ENCODE measurements at places on chromosomes 2 and 18. TPM values are rescaled to one million over a fixed set of nuclear protein-coding genes. Genes with fewer than 3 reads are reported as not detected.

- no peak for DNase-seq
Observed at GRCh38 chr2:241571821-241572620, 13.5 kb downstream of the BOK start.

- DNase-seq = no peak
Observed at GRCh38 chr2:39998617-39999016, 219.6 kb upstream of the THUMPD2 start.

GRCh38 chr2:240627736-240628506 lies 2.6 kb downstream of the GPR35 start:
- DNase-seq = no peak

GRCh38 chr2:49371128-49371701 lies 216.9 kb upstream of the FSHR start:
- DNase-seq = no peak

DNA sequence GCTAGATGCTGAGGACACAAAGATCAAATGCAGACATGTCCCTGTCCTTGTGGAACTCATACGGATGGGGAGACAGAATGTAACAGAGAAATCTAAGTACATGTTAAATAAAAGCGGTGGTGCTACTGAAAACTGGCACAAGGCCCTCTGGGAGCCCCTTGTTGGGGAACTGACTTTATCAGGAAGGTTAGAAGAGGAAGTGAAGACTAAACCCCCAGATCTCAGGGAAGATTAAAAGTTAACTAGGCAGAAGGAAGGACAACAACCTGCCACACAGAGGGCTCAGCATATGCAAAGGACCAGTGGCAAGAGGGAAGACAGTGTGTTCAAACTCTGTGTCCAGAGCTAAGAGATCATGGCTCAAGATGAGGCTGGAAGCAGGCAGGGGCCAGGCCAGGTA lies 4.8 kb downstream of the CACNB4 start:
- DNase-seq = no peak

DNA sequence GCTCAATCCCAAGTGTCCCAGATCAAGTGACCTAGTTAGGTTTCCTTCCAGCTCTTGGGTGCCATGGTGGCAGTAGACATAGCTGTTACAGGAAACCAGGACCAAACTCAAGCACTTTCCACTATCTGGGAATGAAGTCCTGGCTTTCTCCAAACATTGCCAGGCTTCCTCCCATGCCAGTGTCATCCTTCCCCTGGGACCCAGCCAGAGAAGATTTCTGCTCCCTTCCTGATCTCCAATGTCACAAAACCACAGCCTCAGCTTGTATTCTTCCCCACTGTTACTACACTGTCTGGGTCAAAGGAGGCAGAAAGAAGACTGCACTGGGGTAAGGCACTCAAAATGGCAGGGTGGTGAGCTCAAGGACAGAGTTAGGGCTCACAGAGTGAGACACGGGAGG lies 347.1 kb downstream of the TNS1 start:
- DNase-seq = no peak

DNA sequence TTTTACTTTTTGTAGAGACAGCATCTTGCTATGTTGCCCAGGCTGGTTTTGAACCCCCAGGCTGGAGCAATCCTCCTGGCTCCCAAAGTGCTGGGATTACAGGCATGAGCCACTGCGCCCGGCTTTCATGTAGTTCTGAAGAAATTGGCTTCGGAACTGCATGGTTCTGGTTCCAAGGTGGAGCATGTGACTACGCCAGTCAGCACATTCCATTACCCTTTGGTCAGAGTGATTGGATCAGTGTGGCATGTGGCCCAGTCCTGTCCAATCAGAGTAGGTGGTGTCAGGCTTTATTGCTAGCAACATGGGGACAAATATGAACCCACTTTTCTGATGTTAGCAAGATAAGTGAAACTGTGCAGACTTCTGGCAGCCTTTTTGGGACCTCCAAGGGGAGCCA lies 16.3 kb upstream of the ATOH8 start:
- no peak for DNase-seq

DNA sequence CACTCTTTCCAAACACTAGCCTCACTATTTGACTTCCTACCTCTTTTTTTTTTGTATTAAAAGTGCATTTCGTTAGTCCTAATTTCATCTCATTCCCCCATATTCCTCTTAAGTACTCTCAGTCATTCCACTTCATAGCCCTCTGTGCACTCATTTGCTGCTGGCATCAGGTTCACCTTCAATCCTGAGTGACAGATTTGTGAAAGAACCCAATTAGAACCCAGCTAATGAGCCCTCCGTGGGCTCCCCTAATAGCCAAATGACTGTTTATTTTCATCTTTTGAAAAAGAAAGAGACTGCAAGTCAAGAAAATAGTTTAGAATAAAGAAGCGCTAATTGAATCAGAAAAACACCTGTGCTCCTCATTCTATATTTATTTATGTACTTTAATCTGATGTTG lies 512.1 kb upstream of the LRATD1 start:
- DNase-seq = no peak

GRCh38 chr2:42117923-42118753 lies 51.0 kb upstream of the EML4 start:
- no peak for DNase-seq

DNA sequence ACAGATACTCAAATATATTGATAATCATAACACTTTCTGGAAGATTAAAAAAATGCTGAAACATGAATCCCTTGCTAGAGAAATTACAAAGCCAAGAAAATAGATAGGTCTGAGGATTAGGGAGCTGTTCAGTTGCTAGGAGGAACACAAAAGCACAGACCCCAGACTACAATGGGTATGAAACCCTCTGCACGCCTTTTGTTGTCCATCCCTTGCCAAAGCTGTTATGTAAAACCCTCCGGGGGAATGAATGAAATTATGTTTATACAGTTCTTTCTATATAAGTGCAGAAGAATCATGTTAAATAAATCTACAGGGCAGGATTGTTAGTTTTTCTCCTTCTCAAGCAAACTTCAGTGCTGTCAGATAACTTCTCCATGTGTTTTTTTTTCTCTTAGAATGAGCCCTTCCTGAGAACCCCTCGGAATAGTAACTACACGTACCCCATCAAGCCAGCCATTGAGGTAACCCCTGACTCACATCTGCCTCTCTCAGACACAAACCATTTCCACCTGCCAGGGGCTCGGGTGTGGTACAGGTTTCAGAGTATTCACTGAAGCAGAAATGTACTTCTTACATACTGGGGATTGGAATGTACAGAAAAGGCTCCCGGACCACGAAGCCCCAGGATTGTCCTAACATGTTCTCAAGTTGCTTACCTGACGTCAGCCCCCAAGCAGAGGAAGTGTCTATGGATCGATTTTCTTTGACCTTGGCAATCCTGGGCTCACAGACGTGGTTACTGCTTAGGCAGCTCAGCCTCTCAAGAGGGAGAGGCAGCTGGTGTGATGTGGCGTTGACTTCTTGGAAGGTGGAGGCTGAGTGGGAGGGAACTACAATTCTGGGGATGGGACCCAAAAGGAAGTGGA lies 118.0 kb downstream of the PLB1 start:
- no peak for DNase-seq

DNA sequence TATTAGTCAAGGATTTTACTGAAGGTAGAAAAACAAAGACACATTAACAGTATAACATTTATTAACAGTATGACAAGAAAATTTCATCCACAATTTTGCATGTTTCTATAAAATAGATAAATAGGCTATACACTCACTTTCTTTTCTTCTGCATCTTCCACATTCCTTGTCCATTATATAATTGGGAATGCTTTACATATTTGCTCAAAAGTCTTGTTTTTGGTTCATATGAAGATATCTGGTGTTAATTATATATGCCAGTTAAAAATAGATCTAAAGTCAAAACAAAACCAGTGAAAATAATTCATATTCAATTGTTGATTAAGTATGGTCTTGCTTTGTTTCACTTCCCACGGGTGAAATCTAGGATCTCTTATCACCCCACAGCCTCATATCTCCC lies 53.4 kb downstream of the SERPINB7 start:
- no peak for DNase-seq

DNA sequence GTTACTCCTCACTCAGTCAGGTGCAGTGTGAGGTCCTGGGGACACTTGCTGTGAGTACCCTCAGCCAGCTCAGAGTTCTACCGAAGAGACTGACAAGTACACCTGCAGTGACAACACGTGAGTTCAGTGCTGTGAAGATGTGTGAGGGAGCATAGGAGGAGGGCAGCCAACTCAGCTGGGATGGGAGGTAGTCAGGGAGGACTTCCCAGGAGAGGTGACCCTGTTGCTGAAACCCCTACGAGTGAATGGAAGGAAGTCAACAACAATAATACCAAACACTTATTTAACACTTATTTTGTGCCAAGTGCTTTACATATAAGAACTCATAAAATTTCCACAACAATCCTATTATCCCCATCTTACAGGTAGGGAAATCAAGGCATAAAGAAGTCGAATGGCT lies 10.2 kb downstream of the TMEM177 start:
- no peak for DNase-seq

DNA sequence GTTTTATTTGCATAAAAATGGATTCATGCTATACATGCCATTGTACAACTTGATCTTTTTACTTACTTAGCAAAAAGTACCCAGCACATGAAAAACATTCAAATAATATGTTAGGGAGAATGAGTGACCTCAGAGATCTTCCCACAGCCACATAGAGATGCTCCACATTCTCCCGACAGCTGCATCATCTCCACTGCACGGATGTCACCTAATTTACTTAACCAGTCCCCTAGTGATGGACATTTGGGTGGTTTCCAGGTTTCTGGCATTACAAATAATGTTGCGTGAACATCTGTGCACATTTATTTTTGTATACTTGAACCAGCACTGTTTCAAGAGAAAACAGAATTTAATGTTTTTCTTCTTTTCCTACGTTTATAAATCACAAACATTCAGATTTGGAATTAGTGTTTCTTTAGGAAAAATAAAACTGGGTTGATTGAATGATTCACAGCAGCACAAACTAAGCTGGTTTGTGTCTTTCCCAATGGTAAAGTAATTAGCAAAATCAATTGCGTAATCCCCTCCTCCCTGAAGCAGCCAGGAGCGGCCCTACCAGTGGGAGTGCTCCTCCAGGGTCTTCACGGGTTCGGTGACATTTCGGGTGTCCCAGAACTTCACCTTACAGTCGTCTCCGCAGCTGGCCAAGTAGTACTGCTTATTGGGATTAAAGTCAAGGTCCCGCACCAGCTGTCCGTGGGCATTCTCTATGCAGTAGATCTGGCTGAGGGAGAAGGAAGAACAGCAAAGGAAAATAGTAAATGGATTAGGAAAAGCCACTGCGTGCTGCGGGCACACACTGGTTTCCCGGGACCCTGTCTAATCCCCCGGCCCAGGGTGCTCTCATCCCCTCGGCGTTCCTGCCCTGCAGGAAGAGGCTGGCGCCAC lies 183.9 kb downstream of the EIPR1 start:
- no peak for DNase-seq

DNA sequence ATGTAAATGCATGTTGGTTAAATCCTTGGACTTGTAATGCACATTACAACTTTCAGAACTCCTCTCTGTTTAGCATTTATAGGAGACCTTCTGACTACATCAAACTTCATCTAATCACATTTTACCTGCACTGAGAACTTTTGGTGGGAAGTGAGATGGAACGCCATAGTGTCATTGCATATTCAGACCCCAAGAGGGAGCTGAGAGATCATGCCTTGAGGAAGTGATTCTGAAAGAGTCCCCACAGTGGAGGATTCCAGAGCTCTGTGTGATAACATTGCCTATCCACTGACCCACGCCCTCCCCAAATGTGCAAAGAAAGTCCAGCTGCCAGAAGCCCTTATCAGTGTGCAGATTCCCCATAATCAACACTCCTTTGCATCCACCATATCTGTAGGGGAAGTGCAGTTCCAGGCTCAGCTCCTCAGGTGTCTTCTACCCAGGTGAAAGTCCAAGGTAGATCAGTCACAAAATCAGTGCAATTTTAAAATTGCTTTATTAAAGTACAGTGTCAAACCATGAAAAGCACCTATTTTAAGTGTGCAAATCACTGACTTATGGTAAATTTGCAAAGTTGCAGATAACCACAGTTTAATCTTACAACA lies 212.4 kb downstream of the RPIA start:
- DNase-seq = peak; percentile 21

- DNase-seq = peak; percentile 2
Observed at GRCh38 chr2:71129114-71129901, 721 bp downstream of the MCEE start.

DNA sequence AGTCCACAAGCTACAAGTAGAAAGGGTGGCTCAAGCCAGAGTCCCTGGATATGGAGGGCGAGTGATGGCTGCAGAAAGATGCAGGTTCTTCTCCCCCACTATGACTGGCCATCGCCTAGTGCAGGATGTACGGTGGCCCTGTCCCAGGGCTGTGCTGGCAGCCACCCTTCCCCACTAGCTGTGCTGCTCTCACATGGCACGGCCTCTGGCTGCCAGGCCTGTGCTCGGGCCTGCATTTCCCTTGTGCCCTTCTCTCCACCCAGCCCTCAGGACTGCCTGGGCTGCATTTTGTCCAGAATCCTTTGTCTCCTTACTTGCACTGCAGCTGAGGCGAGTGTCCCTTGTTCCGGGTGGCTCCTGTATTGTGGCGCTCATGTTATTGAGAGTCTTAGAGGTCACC lies 1.6 kb upstream of the RAMP1 start:
- DNase-seq = no peak

DNA sequence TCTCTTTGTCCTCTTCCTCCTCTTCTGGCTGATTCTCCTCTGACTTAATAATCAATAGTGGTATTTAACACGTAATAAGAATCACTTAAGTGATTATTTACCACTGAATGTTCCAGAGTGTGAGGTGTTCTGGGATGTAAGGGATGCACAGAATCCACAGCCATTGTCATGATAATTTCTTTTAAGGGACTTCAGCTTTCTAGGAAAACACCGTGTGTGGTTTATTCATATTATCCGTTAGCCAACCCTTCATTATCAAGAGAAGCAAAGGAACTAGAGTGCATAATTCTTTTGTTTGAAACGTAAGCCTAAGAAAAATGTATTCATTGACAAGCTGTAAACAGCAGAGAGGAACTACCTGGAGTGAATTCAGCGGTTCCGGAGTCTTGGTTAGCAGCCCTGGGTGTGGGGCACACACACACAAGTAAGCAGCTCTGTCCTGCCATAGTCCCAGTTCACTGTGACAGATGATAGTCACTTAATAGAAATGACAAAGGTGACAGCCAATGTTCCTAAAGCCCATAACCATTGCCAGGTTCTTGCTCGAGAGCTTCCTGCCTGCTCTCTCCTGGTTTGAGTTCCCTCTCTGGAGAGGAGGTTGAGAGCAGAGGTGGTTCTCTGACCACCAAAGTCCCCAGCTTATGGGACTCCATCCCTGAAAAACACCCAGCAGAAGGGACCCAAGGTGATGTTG lies 101.9 kb downstream of the ACOXL start:
- no peak for DNase-seq

- DNase-seq = no peak
Observed at GRCh38 chr2:234570476-234570875, 73.6 kb upstream of the ARL4C start.

GRCh38 chr18:2134364-2134763 lies 436.9 kb downstream of the METTL4 start:
- no peak for DNase-seq

FHOD3 gene
- polyA plus RNA-seq = 39.8 TPM

TOGARAM2 gene
- polyA plus RNA-seq = 0.94 TPM

ZSWIM2 gene
- not detected for polyA plus RNA-seq

CNRIP1 gene
- 23.8 TPM for polyA plus RNA-seq

CAPN14 gene
- polyA plus RNA-seq = 0.06 TPM

LRP2 gene
- 123 TPM for polyA plus RNA-seq

SLC30A3 gene
- 6.0 TPM for polyA plus RNA-seq

SCN2A gene
- polyA plus RNA-seq = 2.0 TPM

INO80B gene
- polyA plus RNA-seq = 14.6 TPM

Measured in right renal cortex interstitium (tissue), 3 donors.